ENCODE measurements at places on chromosomes 7 and 10.

GRCh38 chr7:127731431-127732080 is 79.6 kb downstream of the SND1 start:
- no peak for DNase-seq

DNA sequence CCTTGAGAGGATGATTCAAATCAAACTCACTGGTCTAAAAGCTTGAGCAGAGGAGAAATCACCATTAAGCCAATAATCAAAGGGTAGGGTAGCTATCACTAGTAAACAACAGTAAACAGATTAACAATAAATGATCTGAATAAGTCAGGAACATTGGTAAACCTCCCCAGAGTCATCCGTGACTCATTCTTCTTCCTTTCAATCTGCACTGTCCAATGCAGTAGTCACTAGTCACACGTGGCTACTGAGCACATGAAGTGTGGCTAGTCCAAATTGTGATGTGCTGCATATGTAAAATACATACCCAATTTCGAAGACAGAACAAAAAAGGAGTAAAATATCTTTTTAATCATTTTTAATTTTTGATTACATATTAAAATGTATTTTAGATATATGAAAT is 64.0 kb downstream of the ERCC6 start:
- no peak for DNase-seq

DNA sequence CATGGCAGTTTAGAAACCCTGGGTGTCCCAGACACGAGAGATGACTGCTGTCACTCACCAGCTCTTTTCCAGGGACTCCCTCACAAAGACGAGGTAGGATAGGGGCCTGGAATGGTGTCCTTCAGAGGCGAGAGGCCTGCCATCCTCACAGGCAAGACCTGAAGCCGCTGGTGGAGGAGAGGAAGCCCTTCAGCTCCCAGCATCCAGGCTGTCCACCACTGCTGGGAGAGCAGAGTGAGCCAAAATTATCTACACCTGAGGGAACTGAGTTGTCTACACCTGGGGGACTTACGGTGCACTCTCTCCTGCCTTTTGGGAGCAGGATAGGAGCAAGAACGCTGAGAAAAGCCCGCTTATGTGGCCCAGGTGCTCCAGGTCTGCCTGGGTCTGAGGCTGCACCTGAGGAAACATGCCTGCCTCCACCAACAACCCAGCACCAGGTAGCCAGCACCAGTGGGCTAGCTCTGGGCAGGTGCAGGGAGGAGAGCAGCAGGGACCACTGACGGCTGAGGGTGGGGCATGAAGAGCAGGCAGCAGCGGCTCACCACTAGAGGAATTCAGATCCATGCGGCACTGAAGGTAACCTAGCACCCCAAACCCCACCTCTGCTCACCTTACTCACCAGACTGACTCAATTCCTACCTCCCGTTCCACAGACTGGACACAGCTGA is 357.2 kb downstream of the SH2D4B start:
- DNase-seq: no peak

DNA sequence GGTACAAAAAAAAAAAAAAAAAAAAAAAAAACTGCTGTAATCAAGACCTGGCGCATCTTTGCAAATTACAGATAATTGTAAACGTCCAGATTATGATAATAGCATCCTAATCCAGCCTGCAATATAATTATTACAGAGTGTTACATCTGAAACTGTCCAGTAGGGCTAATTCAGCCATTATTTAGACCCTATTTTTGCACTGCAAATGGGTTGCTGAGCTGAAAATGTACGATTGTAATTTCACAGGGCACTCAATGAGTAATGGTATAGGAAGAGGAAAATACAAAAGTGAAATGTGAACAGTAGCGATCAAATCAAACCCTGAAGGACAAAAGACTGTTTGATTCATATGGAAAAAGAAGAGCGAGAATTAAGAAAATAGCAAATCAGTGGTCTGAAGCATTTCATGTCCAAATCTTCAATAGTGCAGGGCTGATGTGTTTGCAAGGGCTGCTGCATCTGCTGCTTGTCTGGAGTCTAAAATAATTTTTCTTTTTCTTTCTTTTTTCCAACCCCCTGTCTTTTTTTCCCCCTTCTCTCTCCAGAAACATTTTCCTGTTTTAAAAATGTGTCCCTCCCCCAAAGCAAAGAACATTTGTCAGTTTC is 8.9 kb downstream of the DLX6 start:
- DNase-seq: no peak

- DNase-seq: peak; percentile 22
Measured at GRCh38 chr10:52437205-52437646, 123.1 kb downstream of the DKK1 start.

- DNase-seq: no peak
Measured at GRCh38 chr10:82564353-82565196, 689.6 kb downstream of the NRG3 start.

GRCh38 chr10:114482480-114483304 is 78.4 kb upstream of the AFAP1L2 start:
- no peak for DNase-seq

- no peak for DNase-seq
Measured at GRCh38 chr10:47325303-47326291, 3.3 kb downstream of the GDF2 start.

GRCh38 chr7:55108401-55108800 is 89.6 kb downstream of the EGFR start:
- no peak for DNase-seq

DNA sequence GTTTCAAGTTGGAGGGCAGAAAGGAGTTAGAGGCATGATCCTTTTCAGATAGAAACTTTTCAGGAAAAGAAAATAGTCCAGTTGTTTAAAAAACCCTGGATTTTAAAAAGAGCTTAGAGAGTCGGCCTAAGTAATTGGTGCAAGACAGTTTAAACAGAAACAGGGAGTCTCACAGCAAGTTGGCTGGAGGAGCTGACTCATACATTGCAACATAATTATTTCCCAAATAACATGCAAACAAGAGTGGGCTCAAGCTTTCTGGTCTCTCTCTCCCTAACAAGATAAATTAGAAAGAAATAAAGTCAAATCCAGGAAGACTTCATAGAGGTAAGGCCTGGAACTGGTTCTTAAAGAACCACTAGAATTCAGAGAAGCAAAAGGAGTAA is 100.3 kb upstream of the AGBL3 start:
- DNase-seq: peak; percentile 87

DNA sequence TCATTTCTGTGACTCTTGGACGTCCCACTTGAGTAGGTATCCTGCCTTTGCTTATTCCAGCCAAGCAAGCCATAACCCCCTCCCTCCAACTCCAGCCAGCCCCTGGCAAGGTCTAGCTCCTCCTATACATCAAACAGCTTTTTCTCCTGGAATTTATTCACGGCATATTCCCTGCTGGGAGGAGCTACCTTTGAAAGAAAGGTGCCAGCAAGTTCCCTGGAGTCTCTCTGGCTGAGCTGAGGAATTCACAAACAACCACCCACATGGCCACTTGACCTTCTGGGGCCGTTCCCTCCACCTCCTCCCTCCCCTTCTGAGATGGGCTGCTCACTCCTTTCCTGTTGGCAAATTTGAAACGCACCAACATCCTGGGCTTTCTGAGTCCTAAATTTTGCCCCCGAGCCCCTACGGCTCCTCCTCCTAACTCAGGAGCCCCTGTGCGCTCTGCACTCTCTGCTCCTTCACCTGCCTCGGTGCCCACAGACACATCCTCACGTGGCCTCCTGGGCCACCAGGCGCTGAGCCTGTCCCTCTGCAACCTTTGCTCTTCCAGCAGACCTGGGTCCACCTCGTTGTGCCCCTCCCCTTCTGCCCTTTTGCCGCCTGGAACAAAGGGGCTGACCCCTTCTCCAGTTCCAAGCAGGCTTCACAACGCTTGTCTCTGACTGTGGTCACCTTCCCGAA is 48.0 kb downstream of the HSPA12A start:
- no peak for DNase-seq

- DNase-seq: no peak
Measured at GRCh38 chr10:5809527-5810154, 3.6 kb downstream of the GDI2 start.

DNA sequence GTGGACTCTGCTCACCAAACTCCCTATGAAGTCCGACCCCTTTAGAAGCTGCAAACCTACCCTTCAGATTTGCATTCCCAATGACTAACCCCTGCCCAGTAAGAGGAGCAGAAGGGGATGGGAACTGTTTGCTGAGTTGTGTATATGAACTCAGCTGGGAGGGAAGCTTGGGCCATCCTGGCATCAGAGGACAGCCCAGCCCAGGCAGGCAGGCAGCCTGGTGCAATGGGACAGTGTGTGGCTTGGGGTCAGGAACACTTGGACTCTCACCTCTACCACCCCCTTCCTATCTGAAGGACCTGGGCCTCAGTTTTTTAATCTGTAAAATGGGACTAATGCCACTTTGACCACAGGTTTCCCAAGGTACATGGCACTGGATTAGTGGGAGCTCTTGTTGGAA is 147.4 kb upstream of the GPR26 start:
- no peak for DNase-seq

GRCh38 chr7:28615091-28615490 is 202.8 kb downstream of the CREB5 start:
- DNase-seq: peak; percentile 9

GRCh38 chr7:149884016-149884415 is 10.2 kb downstream of the ATP6V0E2 start:
- DNase-seq: no peak

DNA sequence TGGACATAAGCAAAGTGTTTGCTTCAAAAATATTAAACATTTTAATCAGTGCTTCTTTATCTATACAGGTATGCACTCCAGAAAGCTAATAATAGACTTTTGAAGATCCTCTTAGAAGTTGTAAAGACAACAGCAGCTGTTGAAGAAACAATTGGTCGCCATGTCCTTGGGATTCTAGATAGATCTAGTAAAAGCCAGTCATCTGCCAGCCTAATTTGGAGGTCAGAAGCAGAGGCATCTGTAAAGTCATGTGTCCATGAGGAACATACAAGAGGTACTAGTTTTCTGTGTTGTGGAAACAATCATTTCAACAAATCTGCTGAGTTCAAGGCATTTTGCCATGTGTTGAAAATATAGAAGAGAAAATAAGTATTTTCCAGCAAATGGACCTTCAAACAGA is 89.3 kb downstream of the CYP51A1 start:
- no peak for DNase-seq

DNA sequence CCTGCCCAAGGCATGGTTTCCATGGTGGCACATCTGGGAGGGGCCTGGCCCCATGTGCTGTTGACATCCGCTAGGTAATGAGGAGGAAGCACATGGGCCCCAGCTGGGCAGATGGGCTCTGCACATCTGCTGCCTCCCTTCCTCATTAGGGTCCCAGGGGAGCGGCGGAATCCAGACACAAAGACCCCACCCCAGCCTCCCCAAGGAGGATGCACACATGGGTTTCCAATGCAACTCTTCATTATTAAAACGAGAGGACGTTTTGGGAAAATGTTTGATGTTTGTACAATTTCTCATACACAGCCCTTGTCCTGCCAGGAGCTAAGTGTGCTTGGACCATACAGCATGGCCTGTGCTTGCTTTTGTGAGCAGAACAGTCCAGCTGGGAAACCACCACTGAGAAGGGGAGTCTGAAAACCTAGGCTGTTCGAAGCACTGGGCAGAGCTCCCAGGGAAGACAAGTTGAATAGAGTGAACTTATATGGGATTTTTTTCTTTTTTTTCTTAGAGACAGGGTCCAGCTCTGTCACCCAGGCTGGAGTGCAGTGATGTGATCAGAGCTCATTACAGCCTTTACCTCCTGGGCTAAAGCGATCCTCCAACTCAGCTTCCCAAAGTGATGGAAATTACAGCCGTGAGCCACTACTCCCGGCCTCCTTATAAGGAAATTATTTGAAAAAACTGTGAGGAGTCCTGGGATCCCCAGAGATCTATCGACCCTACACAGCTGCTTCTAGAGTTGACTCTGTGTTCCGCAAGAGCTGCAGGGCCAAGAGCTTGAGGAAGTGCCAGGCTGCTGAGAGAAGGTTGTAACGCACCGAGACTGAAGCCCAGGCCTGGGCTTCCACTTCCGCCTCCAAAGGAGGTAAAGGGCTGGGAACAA is 23.4 kb downstream of the FAM107B start:
- no peak for DNase-seq

DNA sequence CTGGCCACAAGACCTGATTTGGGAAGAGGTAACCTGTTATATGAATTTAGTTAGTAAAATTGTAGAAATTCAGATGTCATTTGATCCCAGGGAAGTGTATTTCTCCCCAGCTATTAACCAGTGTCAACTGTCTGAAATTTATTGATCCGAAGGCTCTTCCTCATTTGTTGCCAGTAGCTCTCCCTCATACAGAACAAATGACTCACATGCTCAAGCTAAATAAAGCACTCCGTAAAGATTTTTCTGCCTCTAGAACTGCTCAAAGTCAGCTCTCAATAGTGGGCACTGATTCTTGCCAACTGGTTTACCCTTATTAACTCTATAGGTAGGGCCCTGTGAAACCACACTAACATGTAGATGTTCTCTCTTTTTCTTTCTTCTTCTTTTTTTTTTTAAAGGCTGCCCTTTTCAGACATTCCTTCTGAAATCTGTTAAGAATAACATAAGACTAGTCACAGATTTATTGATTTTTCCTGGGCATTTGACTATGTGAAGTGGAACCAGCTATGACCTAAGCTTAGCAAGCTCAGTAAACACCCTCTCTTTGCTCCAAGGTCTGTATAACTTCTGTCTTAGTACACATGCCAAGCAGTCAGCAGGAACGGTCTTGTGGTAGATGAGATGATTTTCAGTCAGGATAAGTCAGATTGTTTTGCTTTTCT is 21.8 kb downstream of the RPA3 start:
- peak; percentile 44 for DNase-seq

- DNase-seq: peak; percentile 64
Measured at GRCh38 chr7:113289140-113289740, 170.9 kb upstream of the SMIM30 start.

- DNase-seq: no peak
Measured at GRCh38 chr10:104577163-104577562, 63.9 kb upstream of the SORCS3 start.

DNA sequence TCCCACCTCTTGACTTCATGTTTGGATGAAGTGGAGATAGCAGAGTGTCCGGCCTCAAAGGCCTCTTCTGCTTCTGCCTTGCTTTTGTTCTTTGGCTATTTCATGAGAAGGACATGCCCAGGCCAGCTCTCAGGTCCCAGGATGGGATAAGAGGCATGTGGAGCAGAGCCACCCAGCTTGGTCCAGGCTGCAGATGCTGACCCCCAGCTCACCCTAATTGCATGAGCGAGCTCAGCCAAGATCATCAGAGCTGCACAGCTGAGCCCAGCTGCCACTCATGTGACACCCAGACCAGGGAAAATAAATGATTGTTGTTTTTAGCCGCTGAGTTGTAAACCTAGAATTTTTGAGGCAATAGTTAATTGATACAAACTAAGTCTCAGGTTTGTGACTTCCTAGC is 230.0 kb downstream of the PHF14 start:
- DNase-seq: no peak

DNA sequence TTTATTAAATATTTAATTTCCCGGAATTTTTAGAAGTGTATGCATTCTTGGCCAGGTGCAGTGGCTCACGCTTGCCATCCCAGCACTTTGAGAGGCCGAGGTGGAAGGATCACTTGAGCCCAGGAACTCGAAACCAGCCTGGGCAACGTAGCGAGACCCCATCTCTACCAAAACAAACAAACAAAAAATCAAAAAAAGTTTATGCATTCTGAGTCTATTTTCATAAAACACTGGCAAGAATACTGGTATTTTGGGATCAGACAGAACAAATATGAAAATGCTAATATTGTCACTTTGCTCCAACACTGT is 440.8 kb upstream of the FOXK1 start:
- DNase-seq: no peak
